ENCODE measurements at places on chromosomes 7 and 10.

DNA sequence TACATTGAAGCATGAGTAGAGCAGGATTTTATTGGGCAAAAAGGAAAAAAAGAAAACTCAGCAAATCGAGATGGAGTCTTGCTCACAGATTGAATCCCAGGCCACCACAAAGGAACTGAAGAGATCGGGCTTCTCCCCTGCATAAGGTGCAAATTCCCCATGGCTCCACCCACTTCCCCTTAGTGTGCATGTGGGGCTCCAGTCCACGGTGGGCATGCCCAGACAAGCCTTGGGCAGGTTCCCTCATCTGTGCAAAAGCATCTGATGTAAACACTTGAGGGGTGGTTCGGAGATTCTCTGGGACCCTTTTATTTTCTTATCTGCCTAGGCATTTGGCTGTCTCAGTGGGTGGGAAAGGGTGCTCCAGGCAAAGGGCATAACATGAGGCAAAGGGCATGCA is 150.7 kb downstream of the CFTR start:
- no peak for DNase-seq

DNA sequence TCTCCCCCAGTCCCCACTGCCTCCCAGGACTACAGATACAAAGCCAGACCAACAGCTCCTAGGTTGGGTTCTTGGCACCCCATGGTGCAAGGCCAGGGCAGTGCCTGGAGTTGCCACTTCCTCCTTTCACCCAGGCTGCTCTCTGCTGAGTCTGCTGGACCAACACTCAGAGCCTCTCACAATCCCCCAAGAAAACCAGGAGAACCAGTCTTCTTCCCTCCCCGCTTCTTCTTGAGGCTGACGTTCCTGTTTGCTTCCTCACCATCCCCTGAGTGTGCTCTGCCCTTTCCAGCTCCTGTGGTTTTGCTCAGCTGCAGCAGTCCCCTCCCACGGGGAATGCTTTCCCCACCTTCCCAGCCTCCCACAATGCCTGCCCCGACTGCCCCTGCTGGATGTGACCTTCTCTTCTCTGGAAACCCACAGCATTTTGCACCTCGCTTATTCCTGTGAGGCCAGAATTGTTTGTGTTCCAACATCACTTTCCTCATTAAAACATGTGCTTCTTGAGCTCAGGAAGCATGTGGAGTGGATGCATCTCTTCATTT is 89.9 kb downstream of the GOLGA7B start:
- no peak for DNase-seq

GRCh38 chr7:27586825-27587224 is 75.9 kb downstream of the HIBADH start:
- no peak for DNase-seq

DNA sequence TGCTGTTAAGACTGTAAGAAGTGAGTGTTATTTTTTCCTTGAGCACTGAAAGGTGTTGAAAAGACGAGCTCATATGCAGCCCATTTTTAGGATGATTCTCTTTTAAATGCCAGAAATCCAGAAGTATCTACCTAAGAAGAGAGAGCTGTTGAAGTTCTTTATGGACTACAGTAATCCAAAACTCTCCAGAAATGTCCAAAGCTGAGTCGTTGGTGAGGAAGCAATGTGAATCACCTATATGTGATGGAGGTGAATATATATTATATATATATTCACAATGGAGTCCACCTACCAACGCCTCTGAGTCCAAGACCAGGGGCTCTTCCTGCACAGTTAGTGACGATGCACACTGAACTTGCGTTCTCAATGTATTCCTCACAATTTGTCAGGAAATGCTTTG is 252.7 kb upstream of the PITRM1 start:
- DNase-seq = no peak

DNA sequence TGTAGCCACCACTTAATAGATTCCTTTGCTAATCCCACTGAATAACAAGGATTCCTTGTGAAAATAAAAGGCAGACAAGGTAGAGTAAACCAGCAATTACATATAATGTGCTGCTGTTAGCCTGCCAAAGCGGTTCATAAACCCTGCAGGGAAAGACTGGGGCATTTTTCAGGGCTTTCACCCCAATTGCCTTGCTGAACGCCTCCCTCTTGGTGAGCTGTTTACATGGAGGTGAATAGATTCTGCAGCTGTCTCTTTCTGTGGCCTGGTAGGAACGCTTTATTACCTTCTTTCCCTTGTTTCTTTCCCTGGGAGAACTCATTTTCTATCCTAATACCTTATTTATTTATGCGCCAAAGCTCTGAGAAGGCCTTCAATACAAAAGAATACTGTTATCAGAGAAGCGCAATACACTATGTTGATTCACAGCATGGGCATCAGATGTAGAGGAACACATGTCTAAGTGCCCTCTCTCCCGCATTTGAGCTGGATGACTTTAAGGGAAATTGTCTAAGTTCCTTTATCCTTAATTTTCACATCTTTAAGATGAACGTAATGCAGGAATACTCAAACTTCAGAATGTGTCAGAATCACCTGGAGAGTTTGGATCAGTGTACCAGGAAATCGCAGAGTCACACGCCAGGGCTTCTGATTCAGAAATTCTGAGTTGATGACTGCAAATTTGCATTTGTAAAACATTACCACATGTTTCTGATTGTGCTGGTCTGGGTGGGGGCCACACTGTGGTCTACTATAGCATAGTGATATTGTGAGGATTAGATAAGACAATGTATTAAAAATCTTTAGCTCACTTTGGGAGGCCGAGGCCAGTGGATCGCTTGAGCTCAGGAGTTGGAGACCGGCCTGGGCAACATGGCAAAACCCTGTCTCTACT is 1203.8 kb downstream of the SORCS3 start:
- no peak for DNase-seq

DNA sequence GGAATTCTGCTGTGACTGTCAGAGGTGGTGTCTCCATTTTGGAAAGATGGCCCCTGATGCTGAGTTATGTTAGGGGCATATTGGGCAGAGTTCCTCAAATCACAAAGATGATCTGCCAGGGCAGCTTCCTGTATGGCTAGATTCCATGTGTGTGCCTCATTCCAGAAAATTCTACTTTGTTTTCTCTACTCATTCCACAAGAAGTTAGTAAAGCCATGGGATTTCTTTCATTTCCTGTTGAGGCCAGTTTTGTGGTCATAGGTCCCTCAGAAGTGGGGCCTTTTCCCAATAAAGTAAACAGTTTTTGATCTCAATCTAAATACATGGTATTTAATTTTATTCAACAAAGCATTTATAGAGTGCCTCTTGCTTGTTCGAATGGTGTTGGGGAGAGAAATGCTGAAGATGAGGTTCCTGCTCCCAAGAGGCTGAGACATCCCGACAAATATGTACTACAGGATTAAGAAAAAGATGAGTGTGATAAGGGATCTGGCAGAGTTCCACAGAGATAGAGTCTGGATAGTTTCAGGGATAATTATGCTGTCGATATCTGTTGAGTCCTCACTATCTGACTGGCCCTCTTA is 33.0 kb downstream of the MINDY4 start:
- no peak for DNase-seq

- peak; percentile 89 for DNase-seq
These were observed at the start of gene HOXA1 for GRCh38 chr7:27095897-27096767. Gene HOXA1, minus strand, starts transcription at chr7:27096000. Its CDS starts 88 bp downstream, at chr7:27095912.

- DNase-seq = no peak
These were observed 6.3 kb upstream of the LIPF start for GRCh38 chr10:88657901-88658300.

GRCh38 chr10:61683319-61683718 is 20.6 kb downstream of the CABCOCO1 start:
- DNase-seq = no peak

GRCh38 chr10:132570771-132571649 is 33.4 kb downstream of the INPP5A start:
- no peak for DNase-seq

DNA sequence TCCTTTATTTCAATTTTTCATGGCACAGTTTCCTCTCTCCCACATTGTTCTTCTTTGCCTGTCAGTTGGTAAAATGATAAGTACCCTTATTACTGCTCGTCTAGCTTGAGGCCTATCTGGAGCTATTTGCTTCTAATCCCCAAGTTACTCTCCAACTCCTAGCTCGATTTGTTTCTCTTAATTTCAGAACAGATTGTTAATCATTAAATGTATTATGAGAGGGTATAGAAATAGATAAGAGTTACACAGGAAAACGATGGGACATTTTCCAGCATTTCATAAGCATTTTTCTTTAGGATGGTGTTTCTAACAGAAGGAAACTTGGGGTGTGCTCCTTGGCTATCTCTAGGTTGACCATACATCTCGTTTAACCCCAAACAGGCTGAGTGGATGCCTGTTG is 540.5 kb upstream of the FZD8 start:
- no peak for DNase-seq

DNA sequence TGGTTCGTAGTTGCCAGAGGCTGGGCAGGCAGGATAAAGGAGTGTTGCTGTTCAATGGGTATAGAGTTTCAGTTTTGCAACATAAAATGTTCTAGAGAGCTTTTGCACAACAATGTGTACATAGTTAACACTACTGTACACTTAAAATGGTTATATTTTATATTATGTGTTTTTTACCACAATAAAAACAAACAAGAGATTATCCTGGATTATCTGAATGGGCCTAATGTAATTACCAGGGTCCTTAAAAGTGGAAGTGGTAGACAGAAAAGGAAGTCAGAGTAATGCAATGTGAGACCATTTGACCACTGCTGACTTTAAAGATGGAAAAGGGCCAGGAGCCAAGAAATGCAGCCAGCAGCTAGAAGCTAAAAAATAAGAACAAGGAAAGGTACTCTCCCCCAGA is 159.7 kb downstream of the SGMS1 start:
- no peak for DNase-seq

- no peak for DNase-seq
These were observed 492 bp upstream of the VCL start for GRCh38 chr10:73997461-73997786.

DNA sequence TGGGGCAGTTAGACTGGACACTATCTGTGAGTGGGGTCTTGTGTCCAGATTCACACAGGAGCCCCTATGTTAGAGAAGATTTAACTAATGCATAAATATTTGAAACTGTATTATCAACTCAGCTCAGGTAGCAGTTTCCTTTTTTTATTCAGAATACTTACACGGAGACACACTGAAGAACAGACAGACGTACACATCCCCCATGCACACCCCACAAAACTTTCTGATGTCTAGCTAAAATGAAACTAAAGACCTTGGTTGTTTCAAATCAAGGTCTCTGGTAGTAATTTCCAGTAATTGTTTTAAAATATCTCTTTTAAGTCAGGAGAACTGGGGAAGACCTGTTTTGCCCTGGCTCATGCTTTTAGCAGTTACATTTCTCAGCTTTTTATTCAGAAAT is 55.7 kb upstream of the PRKCQ start:
- DNase-seq = no peak

- no peak for DNase-seq
These were observed 650.5 kb upstream of the SORCS1 start for GRCh38 chr10:107814865-107815487.

DNA sequence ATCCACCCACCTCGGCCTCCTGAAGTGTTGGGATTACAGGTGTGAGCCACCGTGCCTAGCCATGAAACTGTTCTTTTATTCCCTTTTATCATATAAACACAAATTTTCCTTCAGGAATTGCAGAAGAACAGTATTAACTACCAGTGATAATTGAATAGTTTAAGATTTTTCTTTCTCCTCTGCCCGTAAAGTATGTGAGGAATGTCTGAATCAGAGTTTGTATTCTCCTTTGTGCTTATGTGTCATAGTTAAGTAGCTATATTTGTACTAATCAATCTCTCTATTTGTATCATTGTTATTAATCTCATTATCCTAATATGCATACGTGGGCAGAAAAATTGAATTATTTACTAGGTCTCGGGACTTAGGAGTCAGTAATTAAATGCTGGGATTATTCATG is 83.6 kb downstream of the ZNF277 start:
- DNase-seq = no peak

DNA sequence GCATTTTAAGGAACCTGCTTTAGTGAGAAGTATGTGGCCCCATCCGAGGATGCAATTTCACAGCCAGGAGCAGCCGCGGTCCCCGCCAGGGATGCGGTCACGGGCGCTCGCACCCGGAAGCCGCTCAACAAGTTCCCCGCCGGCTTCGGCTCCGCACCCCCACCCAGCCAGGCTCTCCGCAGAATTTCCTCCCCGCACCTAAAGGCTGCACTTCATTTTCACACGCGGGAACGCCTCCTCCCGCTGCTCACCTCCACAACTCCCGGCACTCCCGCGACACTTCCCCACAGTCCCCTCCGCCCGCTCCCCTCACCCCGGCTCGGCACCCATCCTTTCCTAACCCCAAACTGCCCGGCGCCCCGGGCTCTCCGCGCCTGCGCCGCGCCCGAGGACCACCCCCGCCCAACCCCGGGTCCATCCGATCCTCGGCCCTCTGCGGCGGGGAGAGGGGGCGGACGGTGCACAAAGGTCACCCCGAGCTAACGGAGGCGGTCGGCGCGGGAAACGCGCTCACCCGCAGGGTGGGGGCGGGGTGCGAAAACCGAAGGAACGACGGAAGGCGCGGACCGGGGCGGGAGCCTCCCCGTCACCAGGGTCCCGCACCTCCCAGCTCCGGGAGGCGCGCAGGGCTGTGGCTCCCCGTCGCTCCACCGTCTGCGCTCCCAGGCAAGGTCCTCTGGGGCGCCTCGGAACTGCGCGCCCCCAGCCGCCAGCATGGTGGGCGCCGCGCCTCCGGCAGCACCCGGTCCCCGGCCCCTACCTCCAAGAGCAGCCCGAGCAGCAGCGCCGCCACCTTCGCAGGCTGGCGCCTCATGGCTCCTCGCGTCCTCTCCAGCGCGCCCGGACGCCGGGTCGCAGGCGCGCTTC is 558 bp downstream of the VOPP1 start:
- peak; percentile 77 for DNase-seq

DNA sequence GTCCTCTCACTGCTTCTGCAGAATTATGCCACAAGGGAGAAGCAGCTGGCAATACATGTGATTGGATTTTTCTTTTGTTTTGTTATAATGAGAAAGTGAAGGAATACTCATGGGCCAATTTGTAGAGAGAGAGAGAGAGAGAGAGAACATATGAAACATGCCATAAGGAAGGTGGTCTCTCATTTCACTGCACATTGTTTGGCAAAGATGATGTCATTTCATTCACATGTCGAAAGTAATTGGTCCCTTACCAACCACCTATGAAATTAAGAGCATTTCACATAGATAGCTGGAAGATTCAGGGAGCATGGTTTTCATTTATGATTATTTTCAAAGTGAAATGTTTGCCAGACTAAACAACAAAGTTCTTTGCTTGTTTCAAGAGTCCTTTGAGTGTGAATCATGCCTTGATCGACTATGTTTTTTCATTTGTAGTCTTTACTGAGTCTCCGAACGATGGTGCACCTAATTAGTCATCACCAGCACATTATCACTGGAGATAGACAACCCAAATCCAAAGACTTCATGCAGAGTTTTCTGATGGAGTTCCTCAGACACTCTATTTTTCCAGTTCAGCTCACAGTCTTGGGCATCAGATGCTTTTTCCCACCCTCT is 130.1 kb upstream of the ZEB1 start:
- no peak for DNase-seq

- DNase-seq = no peak
These were observed 58.3 kb downstream of the REEP3 start for GRCh38 chr10:63579371-63580014.

- DNase-seq = no peak
These were observed 224.3 kb upstream of the PHYHIPL start for GRCh38 chr10:58952162-58952601.

Data from suprapubic skin (tissue), 4 donors.